ENCODE measurements at places on chromosomes 1 and 21.

DNA sequence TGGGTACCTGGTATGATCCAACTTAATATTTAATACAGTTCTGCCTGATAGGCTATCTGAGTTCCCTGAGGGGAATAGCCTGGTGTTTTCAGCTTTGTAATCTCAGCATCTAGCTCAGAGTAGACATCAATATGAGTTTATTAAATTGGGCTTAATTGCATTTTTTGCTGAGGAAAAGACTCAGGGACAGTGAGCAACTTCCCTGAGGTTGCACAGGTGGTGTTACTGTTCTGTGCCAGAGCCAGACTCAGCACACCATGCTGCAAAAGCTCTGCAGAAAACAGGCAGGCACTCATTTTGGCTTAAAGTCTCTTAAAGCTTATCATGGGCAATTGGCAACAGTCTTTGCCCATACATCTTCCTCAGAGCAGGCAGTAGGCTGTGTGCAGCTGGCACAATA lies 90.5 kb upstream of the JUN start:
- H3K4me3 ChIP-seq: no peak overlapping the region
- DNase-seq: no peak
- H3K27ac ChIP-seq: no peak overlapping the region
- no peaks in the 10 kb centered on the region for H3K27me3 ChIP-seq
- peaks cover 9% of the 10 kb centered on the region for H3K4me1 ChIP-seq

DNA sequence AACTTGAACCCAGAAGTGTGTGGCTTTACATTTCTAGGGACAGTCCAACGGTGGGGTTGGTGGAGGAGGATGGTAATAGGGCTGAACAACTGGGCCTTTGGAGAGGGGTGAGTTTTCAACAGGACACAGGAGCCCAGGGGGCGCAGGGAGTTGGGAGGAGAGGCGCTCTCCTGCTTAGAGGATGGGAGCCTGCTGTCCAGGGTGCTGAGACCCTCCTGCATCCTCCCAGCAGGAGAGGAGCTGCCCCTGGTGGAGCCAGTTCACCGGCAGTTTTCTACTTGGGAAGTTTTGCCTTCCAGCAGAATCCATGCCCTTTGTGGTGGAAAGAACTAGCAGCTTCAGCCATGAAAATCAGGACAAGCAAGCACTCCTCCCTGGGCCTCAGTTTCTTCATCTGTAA lies 8.6 kb downstream of the KCNC4 start:
- no peak for DNase-seq
- no peak overlapping the region for H3K27ac ChIP-seq
- H3K4me1 ChIP-seq: peaks cover 5% of the 10 kb centered on the region
- no peaks in the 10 kb centered on the region for H3K27me3 ChIP-seq
- H3K4me3 ChIP-seq: no peak overlapping the region

DNA sequence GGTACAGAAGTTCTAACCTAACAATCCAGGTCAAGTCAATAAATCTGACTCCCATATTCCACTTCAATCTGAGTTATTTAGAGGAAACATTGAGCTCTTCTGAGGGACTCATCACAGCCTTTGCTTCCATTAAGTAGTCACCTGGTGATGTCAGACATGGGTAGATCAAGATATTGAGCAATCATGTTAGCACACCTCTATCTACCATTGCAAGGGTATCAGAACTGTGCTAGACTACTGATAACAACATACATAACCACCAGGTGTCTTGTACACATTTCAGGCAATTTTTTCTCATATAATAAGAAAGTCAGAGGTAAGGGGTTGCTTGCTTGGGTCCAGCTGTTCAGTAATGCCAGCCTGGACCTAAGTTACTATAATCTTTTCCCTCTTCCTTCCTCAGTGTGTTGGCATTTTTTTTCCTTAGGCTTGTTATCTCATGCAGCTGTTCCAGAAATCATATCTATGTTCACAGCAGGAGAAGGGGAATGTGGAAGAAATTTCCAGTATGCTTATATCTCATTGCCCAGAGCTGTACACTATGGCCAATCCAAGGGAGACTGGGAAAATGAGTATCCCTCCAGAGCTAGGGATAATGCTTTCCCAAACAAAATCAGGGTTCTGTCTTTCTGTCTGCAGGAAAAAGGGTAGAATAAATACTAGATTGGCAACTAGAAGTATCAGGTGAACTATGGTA lies 52.3 kb downstream of the GRIK1 start:
- H3K4me1 ChIP-seq: no peaks in the 10 kb centered on the region
- no peak overlapping the region for H3K4me3 ChIP-seq
- no peak overlapping the region for H3K27ac ChIP-seq
- H3K27me3 ChIP-seq: no peaks in the 10 kb centered on the region
- no peak for DNase-seq

- no peaks in the 10 kb centered on the region for H3K27me3 ChIP-seq
- no peaks in the 10 kb centered on the region for H3K36me3 ChIP-seq
- H3K27ac ChIP-seq: no peak overlapping the region
- no peak for DNase-seq
- no peaks in the 10 kb centered on the region for H3K4me1 ChIP-seq
Observed at GRCh38 chr1:102434421-102434820, 437.7 kb upstream of the OLFM3 start.

All from ovary (tissue), 10 donors.